Left renal pelvis (tissue), 4 donors: ENCODE measurements at places on chromosomes 12 and 14. TPM values are rescaled to one million over a fixed set of nuclear protein-coding genes. Genes with fewer than 3 reads are reported as not detected.

DNA sequence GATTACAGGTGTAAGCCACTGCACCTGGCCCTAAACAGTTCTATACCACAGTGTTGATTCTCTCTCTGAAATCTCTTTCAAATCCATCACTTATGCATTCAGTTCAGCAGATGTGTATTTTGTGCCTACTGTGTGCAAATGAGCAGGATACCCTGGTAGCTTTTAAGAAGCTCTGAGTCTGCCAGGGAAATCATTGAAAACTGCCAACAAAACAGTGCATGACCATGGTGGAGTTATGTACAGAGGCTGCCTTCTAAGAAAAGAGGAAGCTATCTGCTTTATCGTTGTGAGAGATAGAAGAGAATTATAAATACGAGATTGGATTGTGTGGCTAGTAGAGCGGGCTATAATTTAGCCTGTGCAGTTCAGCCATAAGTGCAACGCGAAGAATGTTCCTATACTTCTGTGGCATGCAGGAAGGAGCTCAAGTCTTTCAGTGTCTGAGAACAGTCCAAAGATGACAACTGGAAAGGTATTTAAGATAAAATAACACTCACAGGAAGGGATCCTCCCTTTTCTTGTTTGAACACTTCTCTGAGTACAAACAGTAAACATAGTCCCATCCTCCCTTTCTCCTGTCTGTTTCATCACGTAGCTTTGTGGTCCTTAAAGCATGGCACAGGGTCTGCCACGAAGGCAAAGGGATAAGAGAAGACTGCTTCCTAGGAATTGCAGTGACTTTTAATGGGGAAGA, 4.3 kb downstream of the DIP2B start:
- no peak for DNase-seq

- no peak for DNase-seq
Measured at GRCh38 chr14:52020866-52021717, 31.7 kb downstream of the RTRAF start.

DNA sequence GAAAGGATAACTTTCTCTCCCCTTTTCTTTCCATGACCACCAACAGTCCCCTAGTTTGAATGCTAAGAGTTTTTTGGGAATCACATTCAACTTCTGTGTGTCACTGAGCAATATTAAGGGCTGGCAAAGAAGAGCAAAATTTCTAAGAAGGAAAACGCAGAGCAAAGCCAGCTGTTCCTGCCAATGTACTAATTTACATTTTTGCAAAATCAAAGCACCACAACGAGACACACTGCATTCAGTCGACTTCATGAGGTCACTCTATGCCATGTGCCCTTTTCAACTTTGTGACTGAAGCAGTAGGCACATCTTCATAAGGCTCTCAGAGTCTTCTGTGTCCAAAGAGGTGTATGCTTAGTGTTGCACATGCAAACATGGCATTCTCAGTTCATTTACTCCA, 66.4 kb downstream of the PTPRR start:
- no peak for DNase-seq

- DNase-seq, result no peak
Measured at GRCh38 chr14:56821805-56822610, 11.7 kb upstream of the OTX2 start.

GRCh38 chr12:40336573-40337199, 111.9 kb downstream of the LRRK2 start:
- no peak for DNase-seq

DNA sequence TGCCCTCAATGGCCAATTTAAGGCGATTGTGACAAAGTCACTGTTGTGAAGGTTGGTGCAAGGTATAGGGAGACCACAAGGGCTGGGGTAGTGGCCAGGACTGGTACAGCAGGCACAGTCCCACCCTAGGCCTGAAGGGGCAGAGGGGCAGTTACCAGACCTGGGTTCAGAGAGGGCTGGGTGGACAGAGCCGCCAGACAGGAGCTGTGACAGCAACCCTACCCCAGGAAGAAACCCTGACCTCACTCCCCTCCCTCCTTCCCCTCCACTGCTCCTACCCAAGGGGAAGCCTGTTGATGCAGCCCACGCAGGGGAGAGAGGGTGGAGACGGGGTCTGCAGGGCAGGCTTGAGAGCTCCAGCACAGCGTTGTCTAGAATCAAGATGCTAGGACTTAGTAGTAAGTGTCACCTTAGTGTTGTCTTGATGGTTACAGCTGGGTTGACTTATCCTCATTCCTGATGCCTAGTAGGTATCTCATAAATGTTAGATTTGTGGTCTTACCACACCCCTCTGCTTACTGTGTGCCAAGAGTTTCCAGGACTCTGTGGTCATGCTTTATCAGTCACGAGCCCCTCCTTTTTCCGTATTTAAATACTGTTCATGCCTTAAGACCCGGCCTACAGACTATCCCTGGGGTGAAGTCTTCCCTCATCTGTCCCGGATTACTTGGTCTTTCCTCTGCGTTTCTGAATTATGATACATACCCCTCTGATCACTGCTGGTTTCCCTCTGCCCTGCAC, 14.4 kb downstream of the EML1 start:
- no peak for DNase-seq

GRCh38 chr14:76203086-76204001, 51.6 kb downstream of the GPATCH2L start:
- no peak for DNase-seq

GRCh38 chr14:32366256-32366879, 37.3 kb downstream of the AKAP6 start:
- no peak for DNase-seq

DNA sequence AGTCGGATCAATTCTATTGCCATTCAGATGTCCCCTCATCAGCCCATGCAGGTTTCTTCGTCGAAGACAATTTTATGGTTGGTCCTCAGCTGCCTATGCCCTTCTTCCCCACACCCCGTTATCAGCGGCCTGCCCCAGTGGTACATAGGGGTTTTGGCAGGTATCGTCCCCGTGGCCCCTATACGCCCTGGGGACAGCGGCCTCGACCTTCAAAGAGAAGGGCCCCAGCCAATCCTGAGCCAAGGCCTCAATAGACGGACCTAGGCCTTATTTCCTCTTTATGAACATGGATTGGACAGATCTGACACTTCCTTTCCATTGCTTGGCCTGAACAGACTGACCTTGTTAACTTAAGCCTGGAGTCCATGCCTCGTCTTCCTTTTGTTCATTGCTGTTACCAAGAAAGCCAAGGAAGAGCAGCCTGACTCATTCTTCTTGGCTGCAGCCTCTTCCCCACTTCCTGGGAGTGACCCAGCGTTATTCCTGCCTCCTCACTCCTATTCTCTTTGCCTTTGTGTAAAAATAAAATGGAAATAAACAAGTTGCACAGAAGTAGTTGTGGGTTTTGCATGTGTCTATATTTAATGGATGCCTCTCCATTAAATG, 156.5 kb upstream of the AMIGO2 start:
- no peak for DNase-seq

GRCh38 chr12:8849876-8850275, 27.5 kb downstream of the A2ML1 start:
- no peak for DNase-seq

DNA sequence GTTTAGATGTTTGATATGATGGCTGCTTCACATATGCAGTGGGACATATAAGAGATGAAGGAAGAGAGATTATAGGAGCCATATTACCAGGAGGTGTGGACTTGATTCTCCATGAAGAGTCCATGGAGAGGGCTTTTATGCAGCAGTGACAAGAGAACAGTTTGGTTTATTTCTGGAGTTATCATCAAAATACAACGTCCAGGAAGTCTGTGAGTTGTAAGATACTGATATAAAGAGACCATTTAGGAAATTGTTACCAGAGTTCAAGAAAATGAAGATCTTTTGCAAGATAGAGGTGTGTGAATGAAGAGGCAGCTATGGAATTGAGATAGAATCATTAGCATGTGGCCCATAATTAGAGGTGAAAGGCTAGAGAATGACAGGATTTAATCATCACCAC, 431.7 kb downstream of the NPAS3 start:
- DNase-seq, result no peak

- no peak for DNase-seq
Measured at GRCh38 chr14:71290301-71290700, 383.0 kb downstream of the PCNX1 start.

DNA sequence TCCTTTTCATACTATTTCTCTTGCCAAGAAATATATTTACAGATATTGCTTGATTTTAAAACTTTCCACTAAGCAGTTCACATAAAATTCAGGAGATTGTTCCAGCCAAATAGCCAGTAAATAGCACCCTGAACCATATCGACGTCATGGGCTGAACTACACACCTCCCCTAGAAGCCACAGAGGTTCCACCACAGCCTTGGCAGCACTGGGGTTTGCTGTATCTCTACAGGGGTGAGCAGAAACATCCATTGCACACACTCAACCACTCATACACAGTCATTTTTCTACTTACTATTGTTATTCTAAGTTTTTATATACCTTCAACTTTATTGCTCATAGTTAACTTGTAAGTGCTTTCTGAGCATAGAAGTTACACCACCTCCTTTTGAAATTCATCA, 8.1 kb upstream of the EIF2S3B start:
- no peak for DNase-seq

DNA sequence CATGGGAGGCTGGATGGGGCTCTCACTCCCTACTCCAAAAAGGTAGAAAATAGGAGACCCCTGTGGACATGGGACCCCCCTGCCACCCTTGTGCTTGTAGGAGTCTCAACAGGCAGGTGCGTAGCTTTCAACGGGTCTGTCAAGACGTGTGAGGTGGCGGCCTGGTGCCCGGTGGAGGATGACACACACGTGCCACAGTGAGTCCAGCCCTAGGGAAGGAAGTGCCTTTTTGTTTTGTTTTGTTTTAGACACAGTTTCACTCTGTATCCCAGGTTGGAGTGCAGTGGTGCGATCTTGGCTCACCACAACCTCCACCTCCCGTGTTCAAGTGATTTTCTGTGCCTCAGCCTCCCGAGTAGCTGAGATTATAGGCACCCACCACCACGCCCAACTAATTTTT, 12.9 kb downstream of the P2RX4 start:
- no peak for DNase-seq

GRCh38 chr12:49089821-49090773, 4.5 kb downstream of the DHH start:
- DNase-seq, result no peak

DNA sequence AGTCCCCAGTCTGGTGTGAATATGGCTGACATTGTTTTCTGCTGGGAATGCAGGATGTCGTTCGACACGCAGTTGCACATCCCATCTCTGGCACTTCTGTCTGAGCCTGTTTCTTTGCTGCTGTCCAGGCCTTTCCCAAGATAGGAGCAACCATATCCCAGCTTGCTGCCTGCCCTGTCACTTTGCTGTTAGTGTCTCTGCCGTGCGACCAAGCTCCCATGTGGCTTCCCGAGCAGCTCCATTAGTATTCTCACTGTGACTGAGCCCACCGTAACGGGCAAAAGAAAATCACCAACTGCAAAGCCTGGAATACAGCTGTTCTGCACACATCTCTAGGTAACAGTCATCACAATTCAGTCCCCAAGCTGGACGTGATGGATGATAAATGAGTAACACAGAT, 66.0 kb upstream of the CPSF6 start:
- DNase-seq, result no peak

DNA sequence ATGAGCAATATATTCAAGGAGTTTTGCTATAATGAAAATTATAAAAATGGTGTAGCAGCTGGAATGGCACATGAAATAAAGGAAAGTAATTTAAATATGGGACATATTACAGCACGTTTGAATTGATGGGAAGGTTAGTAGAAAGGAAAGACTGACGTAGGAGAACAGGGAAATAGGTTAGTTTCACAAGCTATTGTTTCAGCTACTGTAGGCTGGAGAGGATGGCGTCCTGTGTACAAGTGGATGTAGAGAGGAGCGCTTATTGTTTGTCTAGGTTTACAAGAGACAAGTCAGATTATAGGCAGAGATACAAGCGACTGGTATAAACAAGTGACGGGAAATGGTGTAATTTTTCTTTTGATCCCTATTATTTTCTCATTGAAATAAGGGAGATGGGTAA, 431.2 kb upstream of the PDE3A start:
- no peak for DNase-seq

DNA sequence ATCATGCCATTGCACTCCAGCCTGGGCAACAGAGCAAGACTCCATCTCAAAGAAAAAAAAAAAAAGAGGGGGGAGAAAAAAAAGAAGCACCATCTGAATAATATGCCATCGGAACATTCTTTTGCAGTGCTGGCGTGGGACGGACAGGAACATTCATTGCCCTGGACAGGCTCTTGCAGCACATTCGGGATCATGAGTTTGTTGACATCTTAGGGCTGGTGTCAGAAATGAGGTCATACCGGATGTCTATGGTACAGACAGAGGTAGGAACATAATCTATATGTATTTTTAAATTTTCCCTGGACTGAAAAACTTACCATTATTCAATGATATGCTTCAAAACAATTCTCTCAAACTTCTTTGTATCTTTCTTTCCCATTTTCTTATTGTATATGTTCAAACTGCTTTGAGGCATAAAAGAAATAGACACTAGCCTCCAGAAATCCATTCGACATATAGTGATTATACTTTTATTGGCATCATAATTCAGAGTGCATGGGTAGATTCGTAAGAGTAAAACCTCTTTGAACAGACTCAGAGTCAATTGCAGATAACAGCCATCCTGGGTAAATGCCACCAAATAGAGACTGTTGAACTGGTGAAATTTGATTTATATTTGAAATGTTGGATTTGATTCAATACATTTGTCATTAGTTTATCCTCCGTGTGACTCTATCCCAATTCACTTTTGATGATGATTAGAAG, 199.7 kb downstream of the EPS8 start:
- DNase-seq, result no peak

- no peak for DNase-seq
Measured at GRCh38 chr12:128007250-128007649, 259.7 kb upstream of the TMEM132C start.

GRCh38 chr12:122865268-122866231, 30.3 kb downstream of the HIP1R start:
- DNase-seq, result no peak

- DNase-seq, result no peak
Measured at GRCh38 chr14:31128601-31129526, 78.7 kb downstream of the HECTD1 start.

GRCh38 chr12:27285403-27285802, 41.3 kb downstream of the STK38L start:
- DNase-seq, result no peak

DNA sequence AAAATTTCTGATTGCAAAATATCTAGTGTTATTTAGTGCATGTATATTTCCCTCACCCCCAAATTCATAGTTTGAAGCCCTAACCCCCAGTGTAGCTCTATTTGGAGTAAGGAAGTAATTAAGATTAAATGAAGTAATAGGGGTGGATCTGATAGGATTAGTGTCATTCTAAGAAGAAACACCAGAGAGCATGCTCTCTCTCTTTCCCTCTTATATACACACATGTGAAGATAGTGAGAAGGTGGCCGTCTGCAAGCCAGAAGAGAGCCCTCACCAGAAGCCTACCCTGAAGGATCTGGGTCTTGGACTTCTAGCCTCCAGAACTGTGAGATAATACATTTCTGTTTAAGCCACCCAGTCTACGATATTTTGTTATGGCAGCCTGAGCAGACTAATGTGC, 120.3 kb downstream of the TMEM30B start:
- DNase-seq, result no peak

ZC2HC1C gene
- polyA plus RNA-seq, result 9.5 TPM

INHBC gene
- 0.15 TPM for polyA plus RNA-seq

CLEC6A gene
- polyA plus RNA-seq, result not detected

PLCZ1 gene
- polyA plus RNA-seq, result 0.23 TPM

TEX22 gene
- 1.1 TPM for polyA plus RNA-seq

P2RX2 gene
- 1.8 TPM for polyA plus RNA-seq

FAM186B gene
- 0.82 TPM for polyA plus RNA-seq

DDX55 gene
- 24.7 TPM for polyA plus RNA-seq

MAP3K9 gene
- polyA plus RNA-seq, result 4.4 TPM

DTX1 gene
- 3.9 TPM for polyA plus RNA-seq

LRTM2 gene
- 0.42 TPM for polyA plus RNA-seq
